ENCODE measurements at places on chromosomes 3 and 15. TPM values are rescaled to one million over a fixed set of nuclear protein-coding genes. Genes with fewer than 3 reads are reported as not detected.

GRCh38 chr3:135272026-135272669 lies 477.1 kb downstream of the EPHB1 start:
- ATAC-seq: no peak

ACKR2 gene
- 1.1 TPM for total RNA-seq

DNA sequence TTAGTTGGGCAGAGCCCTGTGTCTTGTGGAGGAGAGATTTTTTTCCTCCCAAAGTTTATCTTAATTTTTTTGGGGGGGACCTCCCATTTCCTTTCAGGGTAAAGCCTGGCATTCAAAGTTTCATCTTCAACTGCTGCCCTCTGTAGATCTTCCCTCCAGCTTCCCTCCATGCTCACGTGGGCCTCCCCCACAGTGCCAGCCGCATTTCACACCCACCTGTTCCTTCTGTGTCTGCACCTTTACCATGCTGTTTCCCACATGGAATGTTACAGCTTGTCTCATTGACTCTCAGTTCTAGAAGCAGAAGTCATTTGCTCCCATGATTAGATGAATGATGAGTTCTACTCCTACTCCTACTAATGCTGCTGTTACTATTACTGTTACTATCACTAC lies 6.5 kb downstream of the CELF6 start:
- no peak for ATAC-seq

DNA sequence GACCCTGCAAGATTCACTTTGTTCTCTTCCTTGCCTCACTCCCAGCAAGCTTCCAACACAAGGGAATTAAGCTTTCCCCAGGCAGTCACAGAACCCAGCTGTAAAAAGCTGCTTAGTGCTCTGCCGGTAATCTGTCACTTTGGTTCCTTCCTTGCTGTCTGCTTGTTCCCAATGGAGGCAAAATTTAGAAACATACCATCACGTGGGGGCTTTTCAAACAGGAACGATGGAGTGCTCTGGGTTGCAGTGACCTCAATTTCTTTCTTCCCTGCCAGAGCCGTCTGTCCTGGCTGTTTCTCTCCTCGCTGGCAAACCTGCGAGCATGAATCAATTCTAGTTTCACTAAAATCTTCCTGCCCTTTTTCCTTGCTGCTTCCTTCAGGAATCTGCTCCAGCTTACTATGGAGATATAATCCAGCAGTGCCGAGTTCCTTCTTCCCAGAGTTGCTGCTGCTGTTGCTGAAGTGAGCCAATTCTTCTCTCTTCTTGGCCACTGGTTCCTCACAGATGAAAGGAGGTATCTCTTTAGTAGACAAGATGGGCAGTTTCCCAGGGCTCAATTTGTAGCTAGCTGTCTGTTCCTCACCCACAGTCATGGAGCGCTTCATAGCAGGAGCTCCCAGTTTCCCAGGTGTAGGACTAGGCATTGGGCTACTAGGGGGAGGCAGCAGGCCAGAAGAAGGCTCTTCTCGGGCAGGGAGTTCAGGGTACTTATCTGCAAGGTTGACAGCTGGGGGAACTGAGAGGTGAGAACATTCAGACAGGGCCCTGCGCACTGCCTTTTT lies 88.1 kb downstream of the DHX30 start:
- no peak for ATAC-seq

RBP2 gene
- not detected for total RNA-seq

GRCh38 chr15:54273928-54274327 lies 295.7 kb downstream of the UNC13C start:
- no peak for ATAC-seq

DNA sequence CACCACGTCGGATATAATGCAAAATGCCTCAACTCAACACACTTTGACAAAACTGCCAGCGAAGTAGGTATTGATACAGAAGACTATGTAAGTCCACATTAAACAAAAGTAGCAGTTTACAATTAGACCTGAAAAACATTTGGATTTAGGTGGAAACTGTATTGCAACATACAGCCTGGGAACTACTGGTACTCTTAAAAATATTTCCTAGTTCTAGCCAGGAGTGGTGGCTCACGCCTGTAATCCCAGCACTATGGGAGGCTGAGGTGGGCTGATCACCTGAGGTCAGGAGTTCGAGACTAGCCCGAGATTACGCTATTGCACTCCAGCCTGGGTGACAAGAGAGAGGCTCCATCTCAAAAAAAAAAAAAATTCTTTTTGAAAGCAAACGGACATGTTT lies 246.2 kb downstream of the ZBTB20 start:
- ATAC-seq: no peak

- ATAC-seq: no peak
These were observed 38.4 kb downstream of the LARP6 start for GRCh38 chr15:70815604-70816003.

DNA sequence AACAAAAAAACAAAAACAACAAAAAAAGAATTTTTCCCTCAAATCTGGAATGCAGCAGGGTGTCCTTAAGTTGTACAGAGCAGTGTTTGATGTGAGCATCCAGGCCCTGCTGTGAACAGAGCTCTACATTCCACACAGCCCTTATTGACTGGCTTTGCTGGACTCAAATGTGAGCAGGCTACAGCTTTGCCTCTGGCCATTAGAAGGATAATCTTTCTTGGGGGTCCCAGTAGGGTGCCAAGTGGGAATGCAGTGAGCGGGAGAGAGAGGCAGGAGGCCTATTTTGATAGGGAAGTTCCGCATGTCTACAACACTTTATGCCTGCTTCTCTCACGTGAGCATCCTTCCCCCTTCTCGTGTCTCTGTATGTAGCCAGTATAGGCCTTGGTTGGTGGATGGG lies 34.4 kb upstream of the TPRG1 start:
- no peak for ATAC-seq

HRG gene
- 0.12 TPM for total RNA-seq

DNA sequence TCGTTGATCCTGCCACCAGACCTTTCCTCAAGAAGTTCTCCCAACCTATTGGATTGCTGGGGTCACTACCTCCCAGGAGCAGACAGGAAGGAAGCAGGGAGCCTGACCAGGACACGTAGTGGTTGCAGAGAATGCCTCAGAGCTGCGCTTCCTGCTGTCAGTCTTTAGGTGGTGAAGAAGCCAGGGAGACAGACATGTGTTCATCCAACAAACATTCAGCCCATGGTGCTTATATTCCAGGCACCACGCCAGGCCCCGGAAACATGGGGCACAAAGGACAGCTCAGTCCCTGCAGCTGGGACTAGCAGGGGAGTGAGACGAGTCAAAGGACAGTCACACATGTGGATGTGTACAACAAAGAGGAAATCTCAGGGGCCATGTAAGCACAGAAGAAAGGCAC lies 26.0 kb upstream of the CORO2B start:
- no peak for ATAC-seq

CHRM5 gene
- not detected for total RNA-seq

DNA sequence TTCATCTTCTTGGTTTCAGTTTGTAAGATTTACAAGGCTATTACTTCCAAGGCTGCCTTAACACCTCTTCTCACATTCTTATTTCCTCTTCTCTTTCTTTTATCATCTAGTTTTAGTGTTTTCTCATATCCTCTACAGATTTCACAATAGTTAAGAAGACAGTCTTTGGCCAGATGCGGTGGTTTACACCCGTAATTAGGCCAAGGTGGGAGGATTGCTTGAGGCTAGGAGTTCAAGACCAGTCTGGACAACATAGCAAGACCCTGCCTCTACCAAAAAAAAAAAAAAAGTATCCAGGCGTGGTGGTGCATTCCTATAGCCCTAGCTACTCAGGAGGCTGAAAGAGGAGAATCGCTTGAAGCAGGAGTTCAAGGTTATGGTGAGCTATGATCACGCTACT lies 3.5 kb upstream of the ALDH1A2 start:
- ATAC-seq: no peak

COL8A1 gene
- total RNA-seq: 2.2 TPM

- peak; percentile 84 for ATAC-seq
These were observed at the start of gene ACY1 for GRCh38 chr3:51982838-51983577. Gene ACY1 (plus strand): TSS chr3:51983535. CDS start chr3:51984065, 530 bp downstream.

- ATAC-seq: no peak
These were observed 122.0 kb upstream of the EOMES start for GRCh38 chr3:27844052-27844675.

GRCh38 chr15:58573270-58573669 lies 141.5 kb downstream of the LIPC start:
- no peak for ATAC-seq

ILDR1 gene
- 6.3 TPM for total RNA-seq

DNA sequence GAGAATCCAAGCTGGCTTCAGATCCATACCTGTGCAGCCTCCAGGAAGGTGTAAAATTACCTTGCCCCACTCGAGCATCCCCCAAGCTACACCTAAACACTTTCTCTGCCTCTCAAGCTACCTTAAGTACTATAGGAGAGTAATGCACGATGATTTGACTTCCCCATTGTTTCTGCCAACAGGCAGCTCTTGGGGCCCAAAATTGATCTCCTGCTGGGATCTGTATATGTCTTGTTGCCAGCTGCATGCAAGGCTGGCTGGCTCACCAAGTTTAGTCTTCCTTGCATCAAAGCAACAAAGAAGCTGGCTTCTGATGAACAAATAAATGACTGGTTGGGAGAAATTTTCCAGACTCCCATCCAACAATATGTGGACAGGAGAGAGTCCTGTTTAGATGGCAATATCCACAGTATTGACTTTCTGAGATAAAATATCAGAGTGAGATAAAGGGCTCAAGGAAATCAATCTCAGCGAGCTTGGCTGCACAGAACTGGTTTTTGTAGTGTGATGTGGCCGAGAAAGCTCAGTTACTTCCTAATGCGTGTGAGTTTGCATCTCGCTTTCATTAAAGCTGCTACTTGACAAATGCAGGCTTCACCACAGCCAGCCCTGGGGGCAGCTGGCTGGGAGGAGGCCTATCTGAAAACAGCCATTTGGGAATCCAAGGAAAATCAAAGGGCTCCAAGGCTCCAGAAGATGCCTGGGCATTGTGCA lies 140.7 kb downstream of the MINAR1 start:
- no peak for ATAC-seq

GRCh38 chr3:113828600-113828999 lies 10.0 kb upstream of the GRAMD1C start:
- no peak for ATAC-seq

DNA sequence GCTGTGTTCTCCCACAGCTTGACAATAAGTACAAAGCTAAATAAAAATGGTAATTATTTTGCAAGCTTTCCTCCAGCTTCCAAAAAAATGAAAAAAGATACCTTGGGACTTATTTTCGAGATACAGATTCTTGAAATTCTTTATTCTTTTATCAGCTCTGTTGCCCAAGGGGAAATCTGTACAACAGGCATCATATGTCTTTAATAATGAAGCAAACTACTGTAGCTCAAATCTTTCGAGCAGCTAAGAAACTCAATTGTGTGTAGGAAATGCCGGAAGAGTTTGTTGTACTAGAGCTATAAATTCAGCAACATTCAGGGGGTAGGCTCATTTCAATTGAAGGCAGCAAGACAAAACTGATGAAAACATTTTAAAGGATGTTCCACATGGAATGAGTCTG lies 297.7 kb downstream of the GBE1 start:
- ATAC-seq: no peak

DNA sequence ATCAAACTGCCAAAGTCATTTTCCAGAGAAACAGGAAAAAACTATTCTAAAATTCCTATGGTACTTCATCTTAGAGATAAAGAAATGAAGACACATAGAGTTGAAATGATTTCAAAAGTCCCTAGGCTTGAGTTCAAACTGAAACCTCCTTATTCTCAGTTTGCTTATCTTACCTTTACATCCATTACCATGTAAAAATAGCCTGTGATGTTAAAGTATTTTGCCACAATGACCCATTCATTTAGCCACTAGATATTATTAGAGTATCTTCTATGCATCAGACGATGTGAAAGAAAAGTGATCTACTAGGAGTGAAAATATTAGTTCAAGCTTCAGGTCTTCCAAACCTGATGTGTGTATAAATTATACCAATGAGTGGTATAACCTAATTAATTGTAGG lies 55.1 kb upstream of the TTC14 start:
- no peak for ATAC-seq

GRCh38 chr3:108008931-108009639 lies 81.7 kb downstream of the CD47 start:
- ATAC-seq: no peak

DNA sequence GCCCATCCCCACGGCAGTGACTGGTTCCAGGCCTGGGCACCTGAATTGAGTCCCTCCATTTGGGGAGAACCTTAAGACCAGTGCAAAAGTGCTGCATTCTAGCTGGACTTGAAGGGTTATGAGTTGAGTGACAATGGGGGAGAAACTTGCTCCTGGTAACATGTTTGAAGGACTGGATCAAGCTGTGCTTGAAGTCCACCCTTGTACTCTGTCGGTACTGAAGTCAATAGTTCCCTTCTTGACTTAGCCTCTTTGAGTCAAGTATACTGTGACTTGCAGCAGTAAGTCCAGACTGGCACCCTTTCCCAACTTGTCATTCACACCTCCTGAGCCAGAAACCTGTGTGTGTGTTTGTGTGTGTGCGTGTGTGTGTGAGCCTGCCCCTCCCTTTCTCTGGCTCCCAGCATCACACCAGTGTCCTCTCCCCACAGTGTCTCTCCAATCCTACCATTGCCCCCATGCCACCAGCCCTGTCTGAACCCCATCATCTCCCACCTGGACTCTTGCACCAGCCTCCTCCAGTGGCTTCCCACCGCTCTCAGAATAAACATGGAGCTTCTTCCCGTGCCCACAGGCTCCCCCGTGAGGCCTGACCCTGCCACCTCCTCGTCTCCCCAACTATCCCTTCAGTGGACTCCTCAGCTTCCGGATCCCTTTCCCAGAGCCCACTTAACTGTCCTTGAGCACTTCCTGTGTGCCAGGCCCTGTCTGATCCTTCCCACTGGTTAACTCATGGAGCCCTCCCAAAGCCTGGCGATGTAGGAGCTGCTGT lies 10.2 kb upstream of the FBLN2 start:
- no peak for ATAC-seq

GOLGA6L9 gene
- total RNA-seq: 6.1 TPM

DNA sequence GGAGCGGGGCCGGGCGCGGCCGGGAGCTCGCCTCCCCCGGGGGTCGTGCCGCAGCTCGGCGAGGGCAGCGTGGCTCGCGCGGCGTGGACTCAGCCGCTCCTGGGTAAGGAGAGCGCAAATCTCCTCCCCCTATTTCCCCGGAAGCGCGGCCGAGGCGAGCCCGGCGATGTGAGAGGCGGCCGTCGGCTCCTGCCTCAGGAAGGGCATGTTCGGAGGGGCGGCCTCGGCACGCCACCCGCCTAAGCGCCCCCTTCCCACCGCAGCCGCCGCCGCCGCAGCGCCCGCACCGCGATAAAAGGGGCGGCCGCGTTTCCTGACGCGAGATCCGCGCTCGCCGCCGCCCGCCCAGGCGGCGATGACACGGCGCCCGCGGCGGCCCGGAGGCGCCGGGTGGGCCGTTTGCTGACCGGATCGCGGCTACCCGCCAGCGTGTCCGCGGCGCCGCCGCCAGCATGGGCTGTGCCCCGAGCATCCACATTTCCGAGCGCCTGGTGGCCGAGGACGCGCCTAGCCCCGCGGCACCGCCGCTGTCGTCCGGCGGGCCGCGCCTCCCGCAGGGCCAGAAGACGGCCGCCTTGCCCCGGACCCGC lies at the start of gene PDE8A:
PDE8A (plus strand) TSS at position 146 of the 590 bp plus-strand sequence; CDS start at position 453, 307 bp downstream.
- no peak for ATAC-seq

TRPM1 gene
- not detected for total RNA-seq

Data from esophagus mucosa (tissue), 1 donor.